Activated CD4-positive, alpha-beta T cell treated with anti-CD3 and anti-CD28 coated beads, Interleukin-2, amount 50 U/mL, for 24 hours (primary cell): ENCODE measurements at places on chromosomes 1 and 21.

GRCh38 chr1:173315296-173315695 lies 108.2 kb upstream of the TNFSF4 start:
- no peak for DNase-seq

GRCh38 chr1:215277532-215277931 lies 195.0 kb downstream of the KCNK2 start:
- DNase-seq, result no peak

DNA sequence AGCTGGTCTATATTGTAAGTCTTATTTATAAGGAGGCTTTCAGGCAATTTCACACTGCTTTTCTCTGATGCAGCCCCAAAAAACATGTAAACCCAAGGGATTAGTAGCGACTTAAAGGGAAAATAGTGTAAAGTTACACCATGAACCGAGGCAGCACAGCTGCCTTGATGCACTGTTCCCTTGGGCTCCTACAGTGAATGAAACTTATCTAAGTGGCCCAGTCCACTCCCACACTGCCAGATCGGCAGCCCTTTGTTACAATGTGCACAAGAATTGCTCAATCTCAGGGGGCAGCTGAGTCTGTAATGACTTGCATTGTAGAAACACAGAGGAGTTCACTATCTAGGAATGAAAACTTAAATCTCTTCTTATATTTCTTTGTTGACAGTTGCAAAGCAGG lies 120.8 kb upstream of the ADGRL2 start:
- no peak for DNase-seq

DNA sequence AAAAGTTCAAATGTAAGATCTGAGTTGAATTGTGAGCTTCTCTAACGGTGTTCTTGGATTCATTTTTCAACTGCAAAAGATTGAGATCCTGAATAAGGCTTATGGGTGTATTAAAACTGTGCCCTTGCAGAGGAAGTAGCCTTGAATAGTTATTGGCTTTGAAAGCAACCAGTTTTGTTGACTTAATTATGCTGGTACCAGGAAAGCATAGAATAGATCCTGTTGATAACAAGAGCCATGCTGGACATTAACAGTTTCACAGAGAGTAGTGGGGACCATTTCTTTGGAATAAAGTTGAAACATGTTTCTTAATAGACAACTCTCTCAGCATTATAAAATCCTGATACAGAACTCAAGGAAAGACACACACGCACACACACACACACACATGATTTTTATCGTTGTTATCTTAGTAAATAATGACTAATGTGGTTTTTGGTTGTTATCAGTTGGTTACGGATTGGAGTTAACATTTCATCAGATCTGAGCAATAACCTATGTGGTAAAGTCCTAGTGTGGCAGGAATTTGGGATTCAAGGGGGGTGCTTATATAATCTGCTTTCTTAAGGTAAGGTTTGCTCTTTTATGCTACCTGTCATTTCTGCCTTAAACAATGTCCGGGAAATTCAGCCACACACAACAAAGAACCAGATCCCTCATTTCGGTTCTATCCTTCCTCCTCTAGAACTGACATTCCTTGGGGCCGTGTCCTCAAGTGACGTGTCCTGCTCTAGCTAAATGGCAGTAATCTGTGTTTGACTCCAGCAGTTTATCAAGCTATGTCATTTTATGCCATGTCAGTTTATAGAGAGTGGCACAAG lies 330.9 kb downstream of the CHRM3 start:
- DNase-seq, result no peak
